ENCODE measurements at places on chromosomes 16 and 17.

- no peak for DNase-seq
Observed at GRCh38 chr17:6843241-6843880, 11.8 kb upstream of the TEKT1 start.

- no peak for DNase-seq
Observed at GRCh38 chr16:17147942-17148341, 322.8 kb downstream of the XYLT1 start.

- DNase-seq = no peak
Observed at GRCh38 chr16:12674071-12674470, 129.6 kb downstream of the CPPED1 start.

GRCh38 chr17:67836205-67836987, 11.1 kb downstream of the BPTF start:
- no peak for DNase-seq

DNA sequence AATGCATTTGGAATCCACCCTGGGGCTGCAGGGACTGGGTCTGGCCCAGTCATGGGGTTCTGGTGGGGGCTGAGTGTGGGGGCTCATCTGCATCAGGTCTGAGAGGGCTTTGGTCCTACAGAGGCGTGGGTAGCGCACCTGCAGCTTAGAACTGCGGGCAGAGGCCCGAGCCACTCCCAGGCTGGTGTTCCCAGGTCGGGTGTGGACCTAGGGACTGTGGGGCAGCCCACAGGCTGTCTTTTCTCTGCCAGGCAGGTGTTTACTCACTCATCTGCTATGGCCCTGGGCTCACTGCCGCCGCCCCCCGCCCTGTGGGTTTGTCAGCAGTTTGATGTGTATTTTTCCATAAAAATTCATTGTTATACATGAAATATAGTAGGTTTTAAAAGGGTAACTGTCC, 27.0 kb upstream of the DOC2B start:
- no peak for DNase-seq

Measured in activated CD8-positive, alpha-beta memory T cell treated with anti-CD3 and anti-CD28 coated beads for 1 hour (primary cell).